ENCODE measurements at places on chromosomes 6 and 20. TPM values are rescaled to one million over a fixed set of nuclear protein-coding genes. Genes with fewer than 3 reads are reported as not detected.

Gene MRPL2
- total RNA-seq, result 51.3 TPM

Gene NOX3
- not detected for total RNA-seq

Gene PDYN
- not detected for total RNA-seq

Gene NRSN1
- not detected for total RNA-seq

Gene ZNF831
- total RNA-seq, result not detected

Gene JPH2
- total RNA-seq, result 2.1 TPM

Gene FOXF2
- 2.7 TPM for total RNA-seq

Gene NHSL1
- 4.2 TPM for total RNA-seq

Gene SMLR1
- total RNA-seq, result not detected

Gene ELMO2
- 13.4 TPM for total RNA-seq

Gene ELOVL4
- total RNA-seq, result 2.5 TPM

Gene RIMS4
- total RNA-seq, result 2.0 TPM

Gene CST5
- not detected for total RNA-seq

Gene MUCL3
- total RNA-seq, result not detected

Gene PTCRA
- total RNA-seq, result not detected

Gene VSX1
- total RNA-seq, result not detected

Gene L3MBTL1
- 4.8 TPM for total RNA-seq

Gene SIRT5
- total RNA-seq, result 12.1 TPM

Gene CHD6
- total RNA-seq, result 9.8 TPM

Gene SNAP25
- 0.80 TPM for total RNA-seq

Gene CLDN20
- total RNA-seq, result 0.54 TPM

Gene VNN1
- 0.23 TPM for total RNA-seq

Gene TUBE1
- total RNA-seq, result 22.1 TPM

Gene C20orf204
- total RNA-seq, result 1.1 TPM

Gene BCAS1
- not detected for total RNA-seq

Gene TRIM27
- 117 TPM for total RNA-seq

Gene TOP1
- total RNA-seq, result 15.0 TPM

Gene TAAR9
- not detected for total RNA-seq

Gene BPIFB4
- not detected for total RNA-seq

All from Daoy (cell line).